ENCODE measurements at places on chromosomes 1 and 21. TPM values are rescaled to one million over a fixed set of nuclear protein-coding genes. Genes with fewer than 3 reads are reported as not detected.

DNA sequence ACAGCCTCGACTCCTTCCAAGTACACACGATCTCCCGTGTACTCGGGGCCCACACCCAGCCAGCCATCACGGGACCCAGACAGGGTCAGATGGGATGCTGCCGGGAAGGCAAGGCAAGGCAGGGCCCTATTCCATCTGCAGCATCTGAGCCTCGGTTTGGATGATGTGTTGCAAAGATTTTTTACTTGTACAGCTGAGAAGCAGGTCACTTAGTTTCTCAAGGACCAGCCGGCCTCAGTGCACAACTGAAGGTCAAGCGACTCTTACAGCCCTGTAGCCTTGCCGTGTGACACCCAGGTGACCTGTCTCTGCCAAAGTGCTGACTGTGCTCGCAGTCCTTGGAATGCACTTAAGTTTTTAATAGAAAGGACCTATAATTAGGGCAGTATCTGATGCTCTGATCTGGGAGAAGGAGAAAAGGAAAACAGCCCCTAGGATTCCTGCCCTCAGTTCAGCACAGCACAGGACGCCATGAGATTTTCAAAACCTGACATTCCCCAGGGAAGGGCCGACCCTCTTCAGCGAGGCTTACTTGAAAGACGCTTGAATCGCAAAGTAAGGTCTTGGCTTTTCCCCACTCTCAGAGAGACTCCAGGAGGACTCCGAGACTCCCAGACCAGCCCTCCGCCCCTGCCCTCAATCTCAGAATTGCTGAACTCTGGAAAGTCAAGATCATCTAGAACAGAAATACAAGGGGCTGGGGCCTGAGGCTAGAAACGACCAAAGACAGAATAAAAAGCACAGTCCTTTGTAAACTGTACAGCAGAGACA, 1.3 kb downstream of the GPR157 start:
- H3K4me3 ChIP-seq, result peak overlapping the region; percentile 70
- peaks cover 21% of the 10 kb centered on the region for H3K4me1 ChIP-seq
- no peaks in the 10 kb centered on the region for H3K36me3 ChIP-seq
- no peak for DNase-seq

GRCh38 chr1:244388961-244389360, 62.7 kb downstream of the ADSS2 start:
- no peaks in the 10 kb centered on the region for H3K4me1 ChIP-seq
- H3K27ac ChIP-seq, result no peak overlapping the region
- no peaks in the 10 kb centered on the region for H3K27me3 ChIP-seq
- DNase-seq, result no peak
- no peak overlapping the region for H3K4me3 ChIP-seq

DNA sequence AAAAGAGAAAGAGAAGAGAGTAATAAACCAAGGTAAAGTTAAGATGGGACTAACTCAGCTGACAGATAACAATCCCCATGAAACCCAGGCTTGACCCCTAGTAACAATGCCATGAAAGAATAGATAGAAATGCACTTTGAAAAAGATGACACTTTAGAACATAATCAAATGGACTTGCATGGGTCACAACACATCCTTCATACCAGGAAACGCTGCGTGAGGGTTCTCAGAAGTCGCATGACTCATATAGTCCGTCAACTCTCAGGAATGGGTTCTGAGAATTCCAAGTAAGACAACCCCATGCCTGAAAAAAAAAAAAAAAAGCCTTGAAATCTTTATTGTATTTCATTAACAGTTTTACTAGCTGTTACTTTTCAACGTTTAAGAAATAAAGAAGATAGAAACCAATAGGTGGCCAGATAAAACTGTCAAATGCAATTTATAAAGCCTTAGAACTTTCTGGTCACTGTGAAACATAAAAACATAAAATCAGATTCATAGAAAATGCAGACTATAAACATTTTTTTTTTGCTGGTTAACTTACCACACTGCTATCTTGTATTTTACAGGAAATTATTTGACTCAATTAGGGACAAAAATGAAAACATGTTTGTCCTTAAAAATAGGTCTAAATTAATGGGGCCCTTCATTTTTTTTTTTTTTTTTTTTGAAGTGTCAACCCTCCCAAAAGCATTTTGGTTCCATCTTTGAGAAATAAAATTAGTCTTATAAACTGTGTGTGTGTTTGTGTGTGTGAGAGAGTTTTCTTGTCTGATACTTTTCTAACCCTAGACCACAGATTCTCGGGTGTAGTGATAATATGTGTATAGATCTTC, 202.1 kb downstream of the NCAM2 start:
- H3K36me3 ChIP-seq, result no peaks in the 10 kb centered on the region
- H3K4me3 ChIP-seq, result no peak overlapping the region
- no peaks in the 10 kb centered on the region for H3K27me3 ChIP-seq
- no peak for DNase-seq
- H3K27ac ChIP-seq, result no peak overlapping the region

GRCh38 chr1:223355699-223356098, 8.3 kb downstream of the SUSD4 start:
- H3K4me3 ChIP-seq, result no peak overlapping the region
- no peaks in the 10 kb centered on the region for H3K4me1 ChIP-seq
- H3K27ac ChIP-seq, result no peak overlapping the region
- peaks cover 37% of the 10 kb centered on the region for H3K27me3 ChIP-seq
- DNase-seq, result no peak

DNA sequence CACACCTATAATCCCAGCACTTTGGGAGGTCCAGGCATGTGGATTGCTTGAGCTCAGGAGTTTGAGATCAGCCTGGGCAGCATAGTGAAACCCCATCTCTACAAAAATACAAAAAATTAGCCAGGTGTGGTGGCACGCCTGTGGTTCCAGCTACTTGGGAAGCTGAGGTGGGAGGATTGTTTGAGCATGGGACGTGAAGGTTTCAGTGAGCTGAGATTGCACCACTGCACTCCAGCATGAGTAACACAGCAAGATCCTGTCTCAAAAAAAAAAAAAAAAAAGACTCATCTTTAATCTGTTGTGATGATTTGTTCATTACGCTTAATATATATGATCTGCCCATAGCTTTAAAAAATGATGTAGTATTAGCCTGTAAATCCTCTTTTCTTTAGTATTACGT, 44.0 kb downstream of the OR10J1 start:
- H3K27ac ChIP-seq, result no peak overlapping the region
- H3K36me3 ChIP-seq, result no peaks in the 10 kb centered on the region
- no peak for DNase-seq
- no peaks in the 10 kb centered on the region for H3K4me1 ChIP-seq
- H3K27me3 ChIP-seq, result no peaks in the 10 kb centered on the region

DNA sequence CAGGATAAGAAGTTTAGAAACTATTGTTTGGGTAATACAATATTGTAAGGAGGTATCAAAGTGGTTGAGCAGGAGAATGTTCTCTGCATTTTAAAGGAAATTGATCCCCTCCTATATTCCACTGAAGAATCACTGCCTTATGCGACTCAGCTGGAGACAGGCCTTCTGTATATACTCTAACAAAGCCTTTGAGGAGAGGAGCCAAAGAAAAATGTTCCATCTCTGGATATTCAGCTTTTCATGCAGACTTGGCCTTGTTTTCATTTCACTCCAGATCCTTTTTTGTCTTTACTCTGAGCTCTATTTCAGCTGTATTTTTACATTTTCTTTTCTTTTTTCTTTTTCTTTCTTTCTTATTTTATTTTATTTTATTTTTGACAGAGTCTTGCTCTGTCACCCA, 42.1 kb upstream of the S1PR1 start:
- no peak for DNase-seq
- H3K4me3 ChIP-seq, result no peak overlapping the region
- no peaks in the 10 kb centered on the region for H3K36me3 ChIP-seq
- H3K27ac ChIP-seq, result no peak overlapping the region

DNA sequence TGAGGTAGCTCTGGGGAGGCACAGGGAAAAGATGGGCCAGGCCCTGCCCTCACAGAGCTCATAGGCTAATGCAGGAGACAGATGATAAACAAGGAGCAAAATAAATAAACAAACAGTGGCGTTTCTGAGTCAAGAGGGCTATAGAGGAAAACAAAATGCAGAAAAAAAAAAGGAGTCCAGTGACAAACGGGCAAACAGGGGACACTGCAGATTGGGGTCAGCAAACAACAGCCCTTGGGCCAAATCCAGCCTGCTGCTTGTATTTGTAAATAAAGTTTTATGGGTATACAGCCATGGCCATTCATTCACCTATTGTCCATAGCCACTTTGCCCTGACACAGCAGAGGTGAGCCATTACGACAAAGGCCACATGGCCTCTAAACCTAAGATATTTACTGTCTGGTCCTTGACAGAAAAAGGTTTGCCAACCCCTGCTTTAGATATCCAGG, 19.1 kb upstream of the PINK1 start:
- no peak for DNase-seq
- H3K4me1 ChIP-seq, result no peaks in the 10 kb centered on the region
- no peak overlapping the region for H3K4me3 ChIP-seq
- H3K27ac ChIP-seq, result no peak overlapping the region
- no peaks in the 10 kb centered on the region for H3K36me3 ChIP-seq

The ATP1A4 gene
- polyA plus RNA-seq, result 0.62 TPM

The TLR5 gene
- polyA plus RNA-seq, result 3.4 TPM

The SLC25A44 gene
- polyA plus RNA-seq, result 10.7 TPM

Data from thymus (tissue), 14 donors.